Panc1 (cell line): ENCODE measurements at places on chromosomes 6 and 20. TPM values are rescaled to one million over a fixed set of nuclear protein-coding genes. Genes with fewer than 3 reads are reported as not detected.

Gene UST
- 0.15 TPM for total RNA-seq

DNA sequence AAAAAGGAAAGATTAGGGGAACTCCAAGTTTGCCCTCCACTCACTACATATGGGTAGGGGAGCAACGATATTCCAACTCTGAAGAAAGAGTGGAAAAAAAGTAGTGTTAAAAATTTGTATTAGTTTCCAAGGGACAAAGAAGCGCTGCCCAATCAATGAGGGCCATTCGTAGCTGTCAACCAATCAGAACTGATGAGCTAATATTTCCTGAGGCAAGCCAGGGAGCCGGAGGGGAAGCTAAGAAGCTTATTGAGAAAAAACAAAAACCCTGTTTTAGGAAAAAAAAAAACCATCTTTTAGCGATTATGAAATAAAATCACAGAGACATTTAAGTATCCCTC lies 59.5 kb downstream of the TRIM38 start:
- no peak for DNase-seq

Gene ATP6V1G2
- total RNA-seq = 0.98 TPM

GRCh38 chr6:28497893-28498292 lies 17.7 kb downstream of the GPX6 start:
- DNase-seq = no peak

DNA sequence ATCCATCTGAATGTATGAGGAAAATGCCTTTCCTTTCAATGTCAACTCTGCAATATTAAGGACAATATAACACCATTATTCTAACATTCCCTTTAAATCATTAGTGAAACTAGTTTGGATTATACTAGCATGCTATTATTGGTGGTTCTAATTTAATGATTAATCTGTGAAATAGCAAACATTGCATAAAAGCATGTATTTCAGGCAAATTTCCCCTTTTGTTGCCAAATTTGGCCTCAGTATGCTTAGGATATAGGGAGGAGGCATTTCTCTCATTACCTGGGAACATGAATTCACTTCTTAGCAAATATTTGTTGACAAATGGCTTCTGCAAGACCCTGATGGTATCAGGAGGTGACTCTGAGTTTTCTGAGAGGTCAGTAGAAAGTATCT lies 1.6 kb downstream of the TPMT start:
- DNase-seq = no peak

GRCh38 chr20:51412333-51412871 lies 130.1 kb downstream of the NFATC2 start:
- no peak for DNase-seq

DNA sequence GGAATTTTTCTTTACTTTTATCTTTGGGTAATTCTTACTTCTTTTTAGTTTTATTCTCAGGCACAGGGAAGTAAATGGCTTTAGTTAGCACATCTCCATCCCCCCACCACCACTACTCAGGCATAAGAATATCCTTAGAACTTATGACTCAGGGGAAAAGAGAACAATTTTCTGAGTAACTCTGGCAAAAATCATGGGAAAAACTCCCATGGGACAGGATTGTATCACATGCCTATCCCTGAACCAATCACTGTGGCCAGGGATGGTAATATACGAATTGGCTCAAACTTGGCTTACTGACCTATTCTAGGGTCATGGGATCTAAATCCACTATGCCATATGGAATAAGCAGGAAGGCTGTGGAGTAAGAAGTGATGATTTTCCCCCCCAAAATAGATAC lies 339.1 kb downstream of the BTBD3 start:
- no peak for DNase-seq

GRCh38 chr6:13643125-13643524 lies 28.0 kb downstream of the NOL7 start:
- no peak for DNase-seq

- DNase-seq = no peak
Observed at GRCh38 chr6:168606722-168607121, 165.7 kb downstream of the SMOC2 start.

Gene ADTRP
- total RNA-seq = not detected

DNA sequence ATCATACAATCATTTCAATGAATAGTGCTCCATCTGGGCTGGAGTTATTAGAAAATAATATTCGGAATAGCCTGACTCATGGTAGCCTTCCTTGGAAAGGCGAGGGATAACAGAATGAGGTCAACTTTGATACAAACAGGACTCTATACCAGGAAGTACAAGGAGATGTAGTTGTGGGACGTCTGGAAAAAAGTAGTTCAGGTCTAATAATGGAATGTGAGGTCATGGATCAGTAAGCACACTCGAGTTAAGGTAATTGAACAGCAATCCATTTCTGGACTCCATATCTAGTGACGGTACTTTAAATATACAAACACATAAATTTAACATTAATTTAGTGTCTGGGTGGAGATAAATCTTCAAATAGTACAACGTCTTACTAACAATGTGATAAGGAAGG lies 1204.0 kb upstream of the ADGRB3 start:
- no peak for DNase-seq

DNA sequence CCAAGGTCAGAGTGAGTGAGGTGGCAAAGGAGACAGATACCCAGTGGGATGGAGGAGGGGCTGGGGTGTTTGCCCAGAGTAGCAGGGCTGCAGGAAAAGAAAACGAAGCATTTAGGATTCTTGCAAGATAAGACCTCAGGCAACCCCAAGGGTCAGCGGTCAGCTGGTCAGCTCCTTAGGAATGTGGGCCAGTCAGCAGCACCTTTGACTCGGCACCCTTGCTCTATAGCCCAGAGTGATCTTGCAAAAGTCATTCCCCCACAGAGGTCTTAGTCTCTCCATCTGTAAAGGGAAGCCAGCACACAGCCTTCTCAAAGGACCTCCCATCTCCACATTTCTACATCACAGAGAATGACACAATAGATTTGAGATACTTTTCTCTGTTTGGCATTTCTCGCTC lies 56.7 kb downstream of the VEGFA start:
- DNase-seq = no peak

Gene SS18L1
- total RNA-seq = 21.6 TPM

Gene TPD52L1
- total RNA-seq = 2.9 TPM

GRCh38 chr6:137309078-137309762 lies 90.0 kb upstream of the IFNGR1 start:
- DNase-seq = no peak

DNA sequence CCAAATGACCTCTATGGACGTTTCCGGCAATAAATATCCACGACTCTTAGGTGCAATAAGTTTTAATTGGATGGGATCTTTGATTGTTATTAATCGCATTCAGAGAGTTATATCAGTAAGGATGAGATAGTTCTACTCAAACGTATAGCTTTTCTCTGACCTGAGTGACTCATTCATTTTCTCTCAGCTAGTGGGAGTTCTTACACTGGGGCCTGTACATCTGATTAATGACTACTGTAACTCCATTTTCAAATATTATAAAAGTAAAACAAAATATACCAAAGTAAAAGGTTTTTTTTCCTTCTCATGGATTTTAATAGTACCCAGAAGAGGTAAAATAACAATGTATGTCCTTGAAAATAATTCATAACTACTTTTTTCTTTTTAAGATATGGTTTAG lies 41.1 kb upstream of the SAMD5 start:
- no peak for DNase-seq

DNA sequence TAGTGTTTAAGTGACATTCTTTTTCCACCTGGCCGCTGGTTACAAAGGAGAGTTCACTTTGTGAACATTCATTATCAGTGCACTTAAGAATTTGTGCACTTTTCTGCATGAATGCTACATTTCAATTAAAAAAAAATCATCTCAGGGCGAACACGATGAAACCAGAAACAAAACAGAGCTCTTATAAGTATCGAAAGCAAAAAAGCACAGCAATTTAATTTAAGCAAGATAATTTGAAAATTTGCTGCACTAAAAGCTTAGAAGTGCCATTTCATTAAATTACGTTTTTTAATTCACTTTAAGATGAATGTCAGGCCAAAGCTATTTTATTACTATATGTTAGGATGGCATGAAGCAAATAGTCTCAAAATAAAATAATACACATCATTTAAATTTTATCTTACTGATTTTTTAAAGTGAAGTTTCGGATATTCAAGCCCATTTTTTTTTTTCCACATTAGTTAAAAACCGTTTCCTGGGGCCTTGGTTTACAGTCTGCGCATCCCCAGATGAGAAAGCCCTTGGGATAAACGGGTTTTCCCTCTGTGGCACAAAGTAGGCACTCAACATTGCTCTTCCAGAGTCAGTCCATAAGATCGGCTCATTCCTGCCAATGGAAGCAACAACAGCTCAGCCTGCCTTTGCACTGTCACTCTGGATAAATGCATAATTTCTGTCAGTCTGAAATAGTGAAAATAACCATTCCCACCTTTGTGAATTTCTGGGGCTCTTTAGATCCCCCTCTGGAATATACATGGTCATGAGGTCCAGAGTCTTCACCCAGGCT lies 80.1 kb downstream of the FYN start:
- no peak for DNase-seq

DNA sequence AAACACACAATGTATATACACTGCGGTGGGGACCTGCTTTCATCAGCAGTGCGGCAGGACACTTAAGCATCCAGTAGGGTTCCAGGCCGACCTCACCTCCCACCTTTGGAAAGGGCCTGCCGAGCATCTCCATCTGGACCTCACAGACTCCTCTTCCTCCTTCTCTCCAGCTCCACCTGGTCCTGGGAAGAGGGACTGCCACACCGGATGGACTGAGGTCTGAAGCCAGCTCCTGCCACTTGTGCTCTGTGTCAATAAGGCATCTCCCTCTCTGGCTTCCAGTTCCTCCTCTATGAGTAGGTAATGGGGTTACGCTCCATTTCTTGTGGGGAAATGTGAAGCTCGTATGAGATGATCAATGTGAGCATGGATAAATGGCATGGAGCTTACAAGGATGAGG lies 19.1 kb upstream of the NNAT start:
- no peak for DNase-seq

- DNase-seq = no peak
Observed at GRCh38 chr6:84346372-84346771, 118.9 kb upstream of the CEP162 start.

DNA sequence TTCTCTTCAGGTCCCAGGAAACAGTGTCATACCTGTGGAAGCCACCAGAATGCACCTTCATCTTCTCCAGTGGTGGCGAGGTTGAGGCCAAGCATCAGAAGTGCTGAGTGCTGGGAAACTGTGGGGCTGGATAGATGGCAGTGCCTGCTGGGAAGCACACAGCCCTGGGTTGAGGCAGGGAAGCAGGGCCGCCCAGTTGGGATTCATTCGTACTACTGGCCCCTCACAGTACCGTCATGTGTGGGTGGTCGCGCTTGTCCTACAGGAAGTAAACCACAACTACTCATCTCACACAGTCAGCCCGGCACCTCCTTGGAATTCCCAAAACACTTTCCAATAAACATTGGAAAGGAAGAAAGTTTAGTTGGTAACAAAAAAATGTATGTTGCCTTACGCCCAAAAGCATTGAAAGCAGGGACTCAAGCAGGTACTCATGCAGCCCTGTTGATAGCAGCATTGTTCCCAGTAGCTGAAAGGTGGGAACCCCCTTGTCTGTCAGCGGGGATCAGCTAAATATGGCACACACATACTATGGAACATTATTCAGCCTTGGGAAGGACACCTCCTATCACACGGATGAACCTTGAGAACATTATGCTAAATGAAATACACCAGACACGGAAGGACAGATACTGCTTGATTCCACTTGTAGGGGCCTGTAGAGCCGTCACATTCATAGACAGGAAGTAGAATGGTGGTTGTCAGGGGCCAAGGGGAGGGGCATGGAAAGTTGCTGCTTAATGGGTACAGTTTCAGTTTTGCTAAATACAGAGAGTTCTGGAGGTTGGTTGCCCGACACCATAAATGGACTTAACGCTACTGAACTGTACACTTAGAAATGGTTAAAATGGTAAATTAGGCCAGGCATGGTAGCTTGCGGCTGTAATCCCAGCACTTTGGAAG lies 162.7 kb downstream of the MTHFD1L start:
- no peak for DNase-seq

DNA sequence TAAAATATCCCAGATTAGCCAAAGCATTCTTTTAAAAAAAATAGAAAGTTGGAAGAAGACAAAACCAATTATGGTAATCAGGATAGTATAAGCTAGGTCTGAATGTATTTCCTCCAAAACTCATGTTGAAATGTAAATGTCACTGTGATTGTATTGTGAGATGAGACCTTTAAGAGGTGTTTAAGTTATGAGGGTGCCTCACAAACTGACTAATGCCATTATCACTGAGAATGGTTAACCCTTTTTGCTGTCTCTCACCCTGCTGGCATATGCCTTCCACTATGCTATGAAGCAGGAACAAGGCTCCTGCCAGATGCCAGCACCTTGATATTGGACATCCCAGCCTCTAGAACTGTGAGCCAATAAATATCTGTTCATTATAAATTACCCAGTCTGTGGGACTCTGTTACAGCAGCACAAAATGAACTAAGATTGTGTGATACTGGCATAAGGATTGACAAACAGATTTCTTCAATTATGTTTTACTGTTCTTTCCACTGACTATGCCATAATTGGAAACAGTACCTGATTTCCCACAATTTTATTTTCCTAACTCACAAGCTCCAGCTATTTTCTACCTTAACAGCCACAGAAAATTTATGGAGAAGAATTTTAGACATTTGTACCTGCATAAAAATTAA lies 63.8 kb downstream of the IBTK start:
- DNase-seq = no peak

GRCh38 chr20:45290677-45291355 lies 15.8 kb upstream of the RBPJL start:
- DNase-seq = peak; percentile 56

Gene POLH
- 28.4 TPM for total RNA-seq

DNA sequence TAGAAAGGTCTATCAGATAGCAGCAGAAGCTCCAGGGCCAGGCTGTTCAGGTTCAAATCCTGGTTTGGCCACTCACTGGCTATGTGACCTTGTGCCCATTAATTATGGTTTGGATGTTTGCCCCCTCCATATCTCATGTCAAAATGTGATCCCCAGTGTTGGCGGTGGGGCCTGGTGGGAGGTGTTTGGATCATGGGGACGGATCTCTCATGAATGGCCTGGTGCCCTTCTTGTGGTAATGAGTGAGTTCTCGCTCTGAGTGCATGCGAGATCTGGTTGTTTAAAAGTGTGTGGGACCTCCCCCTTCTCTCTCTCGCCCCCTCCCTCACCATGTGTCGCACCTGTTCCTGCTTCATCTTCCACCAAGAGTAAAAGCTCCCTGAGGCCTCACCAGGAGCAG lies 240.9 kb downstream of the LRFN2 start:
- no peak for DNase-seq

DNA sequence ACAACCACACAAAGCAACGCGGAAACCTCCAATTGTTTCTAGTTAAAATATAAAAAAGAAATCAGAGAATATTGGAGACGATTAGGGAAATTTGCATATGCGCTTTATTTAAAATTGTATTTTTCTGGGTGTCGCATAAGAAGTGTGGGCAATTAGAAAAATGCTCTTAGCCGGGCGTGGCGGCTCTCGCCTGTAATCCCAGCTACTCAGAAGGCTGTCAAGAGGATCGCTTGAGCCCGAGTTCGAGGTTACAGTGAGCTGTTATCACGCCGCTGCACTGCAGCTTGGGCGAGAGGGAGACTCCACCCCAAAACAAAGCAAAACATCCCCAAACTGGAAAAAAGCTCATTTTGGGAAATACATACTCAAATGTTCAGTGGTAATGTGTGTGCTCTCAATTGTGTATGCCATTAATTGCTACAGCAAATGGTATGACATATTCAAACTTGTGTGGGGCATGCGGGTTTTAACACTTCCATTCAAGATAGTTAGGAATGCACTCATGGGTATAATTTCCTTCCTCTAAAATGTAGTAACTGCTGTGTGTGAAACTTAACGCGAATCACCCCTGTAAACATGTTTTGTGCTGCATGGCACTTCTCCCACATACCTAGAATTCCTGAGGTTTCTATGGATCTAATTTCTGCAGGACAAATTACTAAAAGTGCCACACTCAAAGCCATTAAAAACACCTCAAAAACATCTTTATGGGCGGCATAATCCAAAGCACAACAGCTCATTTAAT lies 54.7 kb upstream of the HFE start:
- no peak for DNase-seq

Gene PRSS16
- total RNA-seq = 4.7 TPM
